Activated CD8-positive, alpha-beta T cell treated with anti-CD3 and anti-CD28 coated beads, Interleukin-2, amount 10 ng/mL, durations not matched to agents 7 days and 5 days (primary cell): ENCODE measurements at places on chromosomes 1 and 21. TPM values are rescaled to one million over a fixed set of nuclear protein-coding genes. Genes with fewer than 3 reads are reported as not detected.
A peak's percentile ranks its signal among the peaks of the same experiment; 100 is the strongest.

DNA sequence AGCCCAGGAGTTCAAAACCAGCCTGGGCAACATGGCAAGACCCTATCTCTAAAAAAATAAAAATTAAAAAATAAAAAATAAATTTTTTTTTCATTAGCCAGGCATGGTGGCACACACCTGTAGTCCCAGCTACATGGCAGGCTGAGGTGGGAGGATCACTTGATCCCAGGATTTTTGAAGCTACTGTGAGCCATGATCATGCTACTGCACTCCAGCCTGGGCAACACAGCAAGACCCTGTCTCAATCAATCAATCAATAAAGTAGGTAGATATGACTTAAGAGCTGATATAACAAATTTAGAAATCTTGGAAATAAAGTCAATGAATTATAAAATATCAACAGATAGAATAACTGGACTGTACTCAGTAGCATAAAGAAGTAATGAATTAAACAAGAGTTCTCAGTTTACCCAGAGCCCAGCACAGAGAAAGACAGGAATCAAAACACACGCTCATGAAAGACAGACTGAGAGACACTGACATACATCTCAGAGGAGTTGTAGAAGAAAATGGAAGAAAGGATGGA, 69.7 kb downstream of the LRRC8C start:
- no peak for DNase-seq

DNA sequence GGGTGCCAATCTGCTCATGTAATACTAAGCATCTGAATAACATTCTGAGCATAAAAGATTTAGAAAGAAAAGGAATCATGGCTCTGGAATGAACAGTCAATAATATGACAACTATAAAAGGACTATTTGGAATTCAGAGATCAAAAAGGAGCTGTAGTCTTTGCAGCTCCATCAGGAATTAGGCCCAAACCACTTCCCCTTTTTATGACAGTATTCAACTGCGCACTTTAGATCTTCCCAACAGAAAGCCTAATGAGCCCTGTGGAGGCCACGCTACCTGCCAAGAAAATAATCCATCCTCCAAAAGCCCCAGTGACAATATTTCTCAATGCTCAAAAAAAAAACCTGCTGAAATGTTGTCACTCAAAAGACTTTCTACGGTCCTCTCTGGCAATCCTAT, 163.2 kb downstream of the SNX7 start:
- DNase-seq = no peak

DNA sequence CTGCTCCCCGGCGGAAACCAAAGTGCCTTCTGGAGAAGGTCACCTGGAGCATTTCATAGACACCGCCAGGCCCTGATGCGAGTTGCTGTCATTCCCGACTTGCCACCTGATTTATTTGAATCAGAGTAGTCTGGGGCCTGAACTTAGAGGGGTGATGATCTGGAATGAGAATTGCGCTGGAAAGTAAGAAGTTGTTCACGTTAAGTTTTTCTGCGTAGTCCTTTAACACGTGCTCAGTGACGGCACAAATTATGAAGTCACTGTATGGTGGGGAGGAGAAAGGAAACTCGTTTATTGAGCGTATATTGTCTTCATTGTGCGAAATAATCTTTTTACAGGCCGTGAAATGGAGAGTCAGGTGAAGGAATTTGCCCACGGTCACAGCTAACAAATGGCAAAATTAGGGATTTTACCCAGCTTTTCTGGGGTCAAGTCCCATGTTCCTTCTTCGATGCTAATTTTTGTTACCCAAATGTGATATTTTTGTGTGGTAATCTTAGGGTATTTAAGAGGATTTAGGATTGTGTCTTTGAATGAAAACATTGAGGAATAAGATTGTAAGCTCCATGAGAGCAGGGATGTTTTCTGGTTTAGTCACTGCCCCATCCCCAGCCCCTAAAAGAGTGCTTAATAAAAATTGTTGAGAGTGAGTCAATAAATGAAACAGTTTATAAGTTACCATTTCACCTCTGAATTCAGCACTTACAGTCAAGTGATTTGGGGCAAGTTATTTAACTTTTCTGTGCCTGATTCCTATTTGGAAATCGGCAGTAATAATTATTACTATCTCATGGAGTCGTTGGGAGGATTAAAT, 46.4 kb upstream of the NBL1 start:
- DNase-seq = peak; percentile 75

DNA sequence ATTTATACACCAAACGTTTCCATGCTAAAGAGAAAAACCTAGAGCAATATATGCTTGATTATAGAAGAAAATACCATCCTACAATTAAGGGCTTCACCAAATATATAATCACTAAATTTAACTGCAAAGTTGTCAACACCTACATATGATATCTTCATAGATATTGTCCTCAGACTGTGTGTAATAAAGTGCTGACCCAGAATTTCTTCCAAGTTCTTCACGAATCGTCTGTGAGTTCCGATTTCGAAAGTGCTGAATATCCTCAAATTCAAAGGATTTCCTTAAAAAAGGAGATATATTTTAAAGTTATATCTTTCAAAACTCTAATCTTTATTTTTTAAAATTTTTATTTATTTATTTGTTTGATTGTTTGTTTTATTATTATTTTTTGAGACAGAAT, 41.9 kb upstream of the BCAS2 start:
- no peak for DNase-seq

Gene GABRD
- total RNA-seq = not detected

GRCh38 chr1:29708796-29709703, 472.7 kb downstream of the PTPRU start:
- no peak for DNase-seq

GRCh38 chr1:108049178-108049819, 84.3 kb upstream of the VAV3 start:
- DNase-seq = peak; percentile 33

DNA sequence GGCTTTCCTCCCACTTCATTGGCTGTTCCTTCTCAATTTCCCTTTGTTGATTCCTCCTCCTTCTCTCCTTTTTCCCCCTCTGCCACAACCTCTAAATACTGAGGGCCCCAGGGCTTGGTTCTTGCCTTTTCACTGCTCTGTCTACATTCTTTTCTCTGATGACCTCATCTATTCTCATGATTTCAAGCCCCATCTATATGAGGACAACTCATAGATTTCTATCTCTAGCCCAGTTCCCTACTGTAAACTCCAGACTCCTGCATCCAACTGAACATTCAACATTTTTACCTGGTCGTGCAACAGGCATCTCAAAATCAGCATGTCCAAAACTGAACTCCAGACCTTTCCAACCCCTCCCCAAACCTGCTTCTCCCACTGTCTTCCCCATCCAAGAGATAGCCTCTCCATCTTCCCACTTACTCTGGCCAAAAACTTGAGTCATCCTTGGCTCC, 11.5 kb upstream of the SLC9A1 start:
- DNase-seq = no peak

- DNase-seq = no peak
Observed at GRCh38 chr1:12525311-12526181, 92.5 kb downstream of the DHRS3 start.

- no peak for DNase-seq
Observed at GRCh38 chr1:198619375-198620140, 19.3 kb upstream of the PTPRC start.

DNA sequence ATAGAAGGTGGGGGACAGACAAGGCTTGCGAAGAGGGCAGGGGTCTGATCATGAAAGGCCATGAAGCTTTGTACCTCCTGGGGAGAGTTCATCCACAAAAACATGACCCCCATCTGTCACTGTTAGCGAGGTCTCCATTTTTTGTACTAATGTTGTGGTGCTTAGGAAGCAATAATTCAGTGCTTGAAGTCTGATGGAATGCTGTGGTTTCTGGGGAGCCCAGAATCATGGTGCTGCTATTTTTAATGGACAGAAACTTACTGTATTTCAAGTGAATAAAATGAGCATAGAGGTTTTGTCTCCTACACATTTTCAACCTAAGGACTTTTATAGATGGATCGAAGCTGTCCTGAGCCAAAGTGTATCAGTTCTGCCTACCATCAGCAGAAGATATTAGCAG, 28.2 kb upstream of the RGL1 start:
- no peak for DNase-seq

DNA sequence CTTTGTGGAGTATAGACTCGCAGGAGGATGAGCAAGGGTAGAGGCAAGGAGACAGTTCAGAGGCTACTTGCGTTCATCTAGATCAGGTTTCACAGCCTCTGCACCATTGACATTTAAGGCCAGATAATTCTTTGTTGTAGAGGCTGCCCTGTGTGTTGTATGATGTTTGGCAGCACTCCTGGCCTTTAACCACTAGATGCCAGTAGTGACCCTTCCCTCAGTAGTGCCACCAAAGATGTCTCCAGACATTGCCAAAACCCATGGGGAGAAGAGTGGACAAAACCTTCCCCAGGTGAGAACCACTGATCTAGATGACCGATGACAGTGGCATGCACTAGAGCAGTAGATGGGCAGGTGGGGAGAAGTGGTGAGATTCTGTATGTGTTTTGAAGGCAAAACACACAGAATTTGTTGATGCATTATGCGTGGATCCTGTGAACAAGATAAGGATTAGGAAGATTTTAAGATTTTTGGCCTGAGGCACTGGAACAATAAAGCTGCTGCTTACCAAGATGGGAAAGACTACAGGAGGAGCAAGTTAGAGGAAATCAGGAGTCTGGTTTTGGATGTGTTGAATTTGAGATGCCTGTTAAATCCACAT, 9.9 kb upstream of the COG2 start:
- peak; percentile 27 for DNase-seq

DNA sequence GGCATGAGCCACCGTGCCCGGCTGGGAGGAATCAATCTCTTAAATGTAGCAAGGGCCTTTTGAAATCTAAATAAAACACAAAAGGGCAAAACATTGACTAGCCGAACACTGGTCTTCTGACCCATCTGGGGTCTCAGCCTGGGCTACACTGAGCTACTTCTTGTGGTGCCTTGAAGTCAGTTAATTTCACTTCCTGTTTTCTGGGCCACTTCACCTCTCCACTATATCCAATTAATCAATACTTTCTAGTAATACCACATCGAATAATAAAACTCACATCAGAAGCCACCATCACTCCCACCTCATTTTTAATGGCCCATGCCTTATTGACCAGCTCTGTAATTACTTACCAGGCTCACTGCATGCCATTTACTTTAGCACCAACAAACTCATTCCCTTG, 138.0 kb upstream of the SAMSN1 start:
- DNase-seq = no peak

DNA sequence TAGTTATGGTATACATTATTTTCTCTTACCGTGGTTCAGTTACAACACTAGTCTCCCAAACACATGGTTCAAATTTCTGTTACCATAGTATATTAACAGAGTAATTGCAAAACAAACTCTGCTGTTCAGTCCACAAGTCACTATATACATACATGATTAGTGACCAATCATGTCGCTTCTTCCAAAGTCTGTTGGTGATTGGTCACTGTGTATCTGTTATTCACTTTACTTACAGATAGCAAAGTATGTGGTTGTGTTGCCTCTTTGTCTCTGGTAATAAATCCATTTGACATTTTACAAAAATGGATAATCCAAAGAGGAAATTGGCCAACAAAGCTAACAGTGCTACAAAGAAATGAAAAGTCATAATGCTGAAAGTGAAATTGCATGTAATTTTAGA, 107.2 kb downstream of the RABGAP1L start:
- DNase-seq = no peak

DNA sequence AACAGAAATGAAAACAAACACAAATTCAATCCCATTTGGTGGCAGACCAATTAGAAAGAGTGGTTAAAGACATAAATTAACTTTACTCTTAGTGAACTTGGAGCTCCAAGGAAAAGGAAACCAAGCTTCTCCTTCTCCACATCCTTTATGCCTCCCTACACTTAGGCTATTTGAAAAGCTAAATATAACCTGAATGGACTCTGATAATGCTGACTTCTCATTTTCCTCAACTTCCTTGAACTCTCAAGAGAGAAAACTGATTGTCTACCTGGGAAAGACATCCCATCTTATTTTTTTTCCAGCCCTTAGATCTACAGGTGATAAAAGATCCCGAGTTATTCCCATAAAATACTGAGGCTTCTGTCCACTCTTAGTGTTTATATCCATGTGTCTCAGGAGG, 178.4 kb upstream of the SPAG17 start:
- no peak for DNase-seq

- no peak for DNase-seq
Observed at GRCh38 chr1:27656157-27656893, 15.7 kb downstream of the IFI6 start.

DNA sequence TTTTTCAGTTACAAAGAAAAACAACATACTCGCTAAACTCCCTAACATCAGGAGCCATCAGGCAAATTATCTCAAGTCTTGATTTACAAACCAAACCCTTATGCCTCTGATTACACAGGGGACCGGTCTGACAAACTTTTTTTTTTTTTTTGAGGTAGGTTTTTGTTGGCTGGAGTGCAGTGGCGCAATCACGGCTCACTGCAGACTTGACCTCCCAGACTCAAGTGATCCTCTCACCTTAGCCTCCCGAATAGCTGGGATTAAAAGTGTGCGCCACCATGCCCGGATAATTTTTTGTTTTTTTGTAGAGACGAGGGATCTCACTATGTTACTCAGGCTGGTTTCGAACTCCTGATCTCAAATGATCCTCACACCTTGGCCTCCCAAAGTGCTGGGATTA, 3.8 kb upstream of the MIIP start:
- no peak for DNase-seq

DNA sequence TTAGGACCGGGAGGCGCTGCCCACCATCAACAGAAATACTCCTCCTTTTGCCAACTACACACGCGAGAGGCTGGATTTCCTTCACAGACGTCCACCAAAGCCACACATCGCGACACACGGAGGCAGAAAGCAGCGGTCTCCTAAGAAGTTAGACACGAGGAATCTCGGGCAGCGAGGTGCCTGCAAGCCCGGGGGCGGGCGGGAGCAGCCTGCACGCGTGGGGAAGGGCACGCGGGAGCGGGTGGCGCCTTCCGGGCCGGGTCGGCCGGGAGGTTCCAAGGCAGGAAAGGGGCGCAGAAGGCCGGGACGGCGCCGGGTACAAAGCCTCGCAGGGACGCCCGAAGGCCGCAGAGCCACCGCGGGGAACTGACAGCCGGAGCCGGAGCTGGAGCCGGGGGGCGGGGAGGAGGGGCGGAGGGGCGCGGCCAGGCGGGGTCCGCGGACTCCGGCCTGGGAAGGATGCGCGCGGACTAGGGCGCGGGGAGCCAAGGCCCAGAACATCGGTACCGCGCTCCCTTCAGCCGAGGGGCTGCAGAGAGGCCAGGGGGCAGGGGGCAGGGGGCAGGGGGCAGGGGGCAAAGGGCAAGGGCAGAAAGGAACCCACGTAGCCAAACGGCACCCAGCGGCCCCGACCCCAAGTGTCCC, 722 bp downstream of the NPHP4 start:
- DNase-seq = peak; percentile 49

Gene MFSD2A
- 4.1 TPM for total RNA-seq

GRCh38 chr21:35933466-35933865, 126.9 kb downstream of the SETD4 start:
- DNase-seq = no peak

Gene GPR161
- not detected for total RNA-seq
